ENCODE measurements at places on chromosomes 16 and 17.

DNA sequence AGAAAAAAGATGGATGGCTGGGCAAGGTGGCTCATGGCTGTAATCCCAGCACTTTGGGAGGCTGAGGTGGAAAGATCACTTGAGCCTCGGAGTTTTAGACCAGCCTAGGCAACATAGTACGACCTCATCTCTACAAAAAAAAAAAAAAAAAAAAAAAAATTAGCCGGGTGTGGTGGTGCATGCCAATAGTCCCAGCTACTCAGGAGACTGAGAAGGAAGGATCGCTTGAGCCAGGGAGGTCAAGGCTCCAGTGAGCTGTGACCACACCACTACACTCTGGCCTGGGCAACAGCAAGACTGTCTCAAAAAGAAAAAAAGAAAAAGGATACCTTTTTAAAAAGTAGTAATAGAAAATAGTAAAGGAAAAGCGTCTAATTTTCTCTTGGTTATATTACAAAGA, 20.7 kb downstream of the ZNF652 start:
- H3K4me3 ChIP-seq = peak overlapping the region; percentile 82
- H3K4me1 ChIP-seq = peaks cover 56% of the 10 kb centered on the region
- no peaks in the 10 kb centered on the region for H3K36me3 ChIP-seq

DNA sequence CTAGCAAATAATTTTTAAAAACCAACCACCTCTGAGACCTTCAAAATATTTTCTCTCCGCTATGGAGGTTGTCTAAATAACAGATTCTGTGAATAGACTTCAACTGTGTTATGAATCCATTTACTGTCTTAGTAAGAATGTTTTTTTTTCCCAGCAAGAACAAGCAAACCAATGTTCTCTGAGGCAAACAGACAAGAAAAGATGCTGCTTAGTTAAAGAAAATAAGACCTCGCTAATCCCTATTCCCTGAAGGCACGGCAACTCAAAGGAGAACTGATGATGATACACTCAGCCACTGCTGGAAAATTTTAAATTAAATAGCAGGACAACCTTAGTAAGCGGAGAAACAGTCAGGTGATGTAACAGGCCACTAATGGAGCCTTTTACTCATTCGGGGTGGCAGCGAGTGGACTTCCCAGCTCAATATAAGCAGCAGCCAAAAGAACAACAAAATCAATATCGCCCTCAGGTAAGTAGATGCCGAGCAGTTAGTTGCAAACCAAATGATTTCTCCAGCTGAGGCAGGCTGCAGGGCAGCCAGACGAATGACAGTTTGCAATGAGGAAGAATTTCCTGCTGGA, 81.8 kb downstream of the CPPED1 start:
- H3K4me3 ChIP-seq = no peak overlapping the region
- DNase-seq = peak; percentile 12

GRCh38 chr16:75062976-75063346, 53.6 kb downstream of the LDHD start:
- H3K4me1 ChIP-seq = peaks cover 8% of the 10 kb centered on the region
- H3K27me3 ChIP-seq = no peaks in the 10 kb centered on the region

GRCh38 chr17:32998111-32998886, 6.7 kb downstream of the SPACA3 start:
- H3K4me3 ChIP-seq = peak overlapping the region; percentile 81
- DNase-seq = peak; percentile 70
- peaks cover 10% of the 10 kb centered on the region for H3K4me1 ChIP-seq
- peaks cover 11% of the 10 kb centered on the region for H3K27me3 ChIP-seq

Data from HFFc6 (cell line).